ENCODE measurements at places on chromosomes 4 and X. TPM values are rescaled to one million over a fixed set of nuclear protein-coding genes. Genes with fewer than 3 reads are reported as not detected.

DNA sequence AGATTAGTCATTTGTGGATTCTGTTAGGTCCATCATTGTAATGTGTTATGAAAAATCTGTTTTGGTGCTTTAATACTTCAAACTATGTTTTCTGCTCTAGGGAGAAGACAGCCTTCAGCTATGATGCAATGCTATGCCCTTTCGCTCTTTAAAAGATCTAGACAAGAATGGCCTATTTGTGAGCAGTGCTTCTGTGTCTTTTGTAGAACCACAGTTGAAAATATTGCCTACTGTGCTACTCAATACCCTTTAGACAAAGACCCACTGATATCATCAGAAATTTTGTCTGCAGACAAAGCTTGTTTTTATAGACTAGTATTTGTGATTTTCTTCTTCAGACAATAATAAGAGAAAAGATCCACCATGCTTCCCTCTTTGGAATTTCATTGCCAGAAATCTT is 44.6 kb upstream of the SLITRK2 start:
- no peaks in the 10 kb centered on the region for H3K36me3 ChIP-seq
- H3K27me3 ChIP-seq = no peaks in the 10 kb centered on the region
- no peak overlapping the region for H3K4me3 ChIP-seq
- no peaks in the 10 kb centered on the region for H3K4me1 ChIP-seq
- H3K27ac ChIP-seq = no peak overlapping the region

Gene SMS
- 156 TPM for polyA plus RNA-seq

DNA sequence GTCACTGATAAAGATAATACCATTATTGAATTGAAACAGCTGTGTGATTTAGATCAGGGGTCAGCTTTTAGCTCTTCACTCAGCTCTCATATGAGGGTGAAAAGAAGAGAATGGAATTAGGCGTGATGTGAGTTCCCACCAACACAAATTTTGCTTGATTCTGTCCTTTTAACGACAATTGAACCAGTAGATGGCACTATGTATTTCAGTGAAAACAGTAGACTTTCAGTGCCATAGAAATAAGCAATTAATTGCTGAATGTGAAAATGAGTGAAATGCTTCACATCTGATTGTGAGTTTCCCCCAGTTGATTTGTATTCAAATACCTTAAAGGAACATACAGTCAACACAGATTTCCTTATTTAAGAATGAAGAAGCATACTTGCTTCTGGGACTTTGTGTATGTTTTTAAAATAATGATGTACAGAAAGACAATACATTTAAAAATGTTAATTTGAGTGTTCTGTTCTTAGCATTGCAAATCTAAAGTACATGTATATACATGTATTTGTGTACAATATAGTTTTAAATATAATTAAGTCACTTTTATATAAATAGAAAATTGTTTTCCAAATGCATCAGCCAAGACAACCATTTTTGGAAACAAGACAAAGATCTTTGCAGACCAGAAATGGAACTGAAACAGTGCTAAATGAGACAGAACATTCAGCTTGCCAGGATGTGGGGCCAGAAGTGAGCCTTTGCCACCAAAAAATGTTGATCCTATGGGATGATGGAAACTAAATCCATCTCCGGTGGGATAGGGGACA is 178.8 kb downstream of the SNCA start:
- no peak overlapping the region for H3K4me3 ChIP-seq
- H3K4me1 ChIP-seq = peaks cover 13% of the 10 kb centered on the region
- H3K27ac ChIP-seq = no peak overlapping the region
- no peaks in the 10 kb centered on the region for H3K27me3 ChIP-seq

GRCh38 chr4:56099378-56099786 is 150.6 kb downstream of the CEP135 start:
- no peak overlapping the region for H3K27ac ChIP-seq
- H3K27me3 ChIP-seq = peaks cover 13% of the 10 kb centered on the region
- H3K4me3 ChIP-seq = no peak overlapping the region
- H3K4me1 ChIP-seq = no peaks in the 10 kb centered on the region
- no peak for DNase-seq

GRCh38 chr4:132859929-132860328 is 289.2 kb upstream of the PCDH10 start:
- no peak overlapping the region for H3K27ac ChIP-seq
- no peak for DNase-seq
- H3K36me3 ChIP-seq = no peaks in the 10 kb centered on the region
- H3K27me3 ChIP-seq = no peaks in the 10 kb centered on the region
- no peak overlapping the region for H3K4me3 ChIP-seq
- H3K4me1 ChIP-seq = no peaks in the 10 kb centered on the region

- no peaks in the 10 kb centered on the region for H3K36me3 ChIP-seq
- H3K27ac ChIP-seq = no peak overlapping the region
- no peak overlapping the region for H3K4me3 ChIP-seq
- H3K27me3 ChIP-seq = no peaks in the 10 kb centered on the region
These were observed 96.3 kb upstream of the ENPP6 start for GRCh38 chr4:184313702-184314659.

GRCh38 chr4:30314001-30314400 is 406.2 kb upstream of the PCDH7 start:
- no peaks in the 10 kb centered on the region for H3K36me3 ChIP-seq
- H3K4me3 ChIP-seq = no peak overlapping the region
- no peaks in the 10 kb centered on the region for H3K4me1 ChIP-seq
- H3K27ac ChIP-seq = no peak overlapping the region
- no peaks in the 10 kb centered on the region for H3K27me3 ChIP-seq
- no peak for DNase-seq

Gene MRFAP1
- polyA plus RNA-seq = 273 TPM

- H3K27ac ChIP-seq = no peak overlapping the region
- H3K36me3 ChIP-seq = no peaks in the 10 kb centered on the region
- no peaks in the 10 kb centered on the region for H3K27me3 ChIP-seq
These were observed 1012.1 kb upstream of the SLIT2 start for GRCh38 chr4:19239565-19239964.

Gene MAGEA8
- polyA plus RNA-seq = not detected

DNA sequence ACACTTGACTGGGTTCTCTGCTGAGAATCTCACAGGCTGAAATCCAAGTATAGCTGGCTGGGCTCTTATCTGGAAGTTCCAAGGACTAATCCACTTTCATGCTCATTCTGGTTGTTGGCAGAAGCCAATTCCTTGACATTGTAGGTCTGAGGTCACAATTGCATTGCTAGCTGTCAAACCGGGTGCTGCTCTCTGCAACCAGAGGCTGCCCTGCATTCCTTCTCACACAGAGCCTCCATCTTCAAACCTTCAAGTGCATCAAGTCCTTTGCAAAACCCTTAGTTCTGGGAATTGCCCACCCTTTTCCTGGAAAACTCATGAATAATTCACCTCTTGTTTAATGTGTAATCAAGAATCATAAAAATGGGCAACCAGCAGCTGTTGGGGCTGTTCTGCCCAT is 404.2 kb downstream of the KCNIP4 start:
- no peak for DNase-seq
- no peaks in the 10 kb centered on the region for H3K36me3 ChIP-seq
- H3K27ac ChIP-seq = no peak overlapping the region

Data from GM23248 (cell line).